ENCODE measurements at places on chromosomes 3 and 15.

DNA sequence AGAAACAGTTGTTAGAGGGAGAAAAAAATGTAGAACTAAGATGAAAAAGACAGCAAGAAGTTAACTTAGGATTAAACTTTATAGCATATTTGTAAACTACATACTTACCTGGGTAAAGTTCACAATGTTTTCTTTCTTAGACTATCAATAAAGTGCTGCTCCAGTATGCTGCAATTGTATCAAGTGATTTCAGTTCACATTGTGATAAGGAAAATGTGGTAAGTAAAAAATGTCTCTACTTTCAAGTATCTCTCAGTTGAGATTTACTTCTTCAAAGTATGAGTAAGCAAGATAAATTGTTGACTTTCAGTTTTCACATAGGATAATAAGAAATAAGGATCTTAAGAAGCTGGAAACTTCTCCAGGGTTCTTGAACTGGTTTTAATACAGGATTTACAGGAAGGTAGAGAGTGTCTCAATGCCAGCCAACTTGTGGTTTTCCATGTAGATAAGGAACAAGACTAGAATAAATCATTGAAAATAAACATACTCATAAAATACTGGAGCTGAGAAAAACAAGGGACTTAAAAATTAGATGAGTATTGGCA lies 528.8 kb downstream of the UNC13C start:
- DNase-seq = no peak

- DNase-seq = no peak
Measured at GRCh38 chr3:78822726-78823125, 945.1 kb downstream of the ROBO1 start.

DNA sequence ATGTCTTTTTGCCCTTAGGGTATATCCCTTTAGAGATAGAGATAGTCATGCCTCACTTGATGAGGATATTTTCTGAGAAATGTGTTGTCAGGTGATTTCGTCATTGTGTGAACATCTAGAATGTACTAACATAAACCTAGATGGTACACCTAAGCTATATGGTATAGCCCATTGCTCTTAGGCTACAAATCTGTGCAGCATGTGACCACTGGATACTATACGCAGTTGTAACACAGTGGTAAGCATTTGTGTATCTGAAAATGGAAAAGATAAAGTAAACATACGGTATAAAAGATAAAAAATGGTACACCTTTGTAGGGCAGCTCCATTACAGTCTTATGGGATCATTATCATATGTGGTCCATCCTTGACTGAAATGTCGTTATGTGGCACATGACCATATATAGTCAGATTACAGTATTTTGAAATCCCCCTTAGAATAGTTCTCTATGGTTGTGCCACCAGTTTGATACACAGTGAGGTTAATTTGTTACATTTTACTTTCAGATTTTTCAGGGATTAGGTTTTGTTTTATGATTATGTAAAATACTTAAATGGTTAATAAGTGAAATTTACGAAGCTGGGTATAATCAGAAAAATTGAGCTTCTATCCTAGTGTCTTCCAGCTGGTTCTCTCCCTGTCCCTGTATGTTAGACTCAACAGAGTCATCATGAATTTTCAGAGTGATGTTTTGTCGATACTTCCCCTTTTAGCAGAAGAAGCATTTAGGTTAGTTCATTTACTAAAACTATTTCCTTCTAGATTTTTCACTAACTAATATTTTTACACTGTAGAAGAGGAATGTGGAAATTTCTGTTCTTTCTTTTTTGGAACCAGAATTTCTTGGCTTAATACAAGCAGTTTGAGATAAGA lies 12.8 kb downstream of the SETD5 start:
- no peak for DNase-seq

DNA sequence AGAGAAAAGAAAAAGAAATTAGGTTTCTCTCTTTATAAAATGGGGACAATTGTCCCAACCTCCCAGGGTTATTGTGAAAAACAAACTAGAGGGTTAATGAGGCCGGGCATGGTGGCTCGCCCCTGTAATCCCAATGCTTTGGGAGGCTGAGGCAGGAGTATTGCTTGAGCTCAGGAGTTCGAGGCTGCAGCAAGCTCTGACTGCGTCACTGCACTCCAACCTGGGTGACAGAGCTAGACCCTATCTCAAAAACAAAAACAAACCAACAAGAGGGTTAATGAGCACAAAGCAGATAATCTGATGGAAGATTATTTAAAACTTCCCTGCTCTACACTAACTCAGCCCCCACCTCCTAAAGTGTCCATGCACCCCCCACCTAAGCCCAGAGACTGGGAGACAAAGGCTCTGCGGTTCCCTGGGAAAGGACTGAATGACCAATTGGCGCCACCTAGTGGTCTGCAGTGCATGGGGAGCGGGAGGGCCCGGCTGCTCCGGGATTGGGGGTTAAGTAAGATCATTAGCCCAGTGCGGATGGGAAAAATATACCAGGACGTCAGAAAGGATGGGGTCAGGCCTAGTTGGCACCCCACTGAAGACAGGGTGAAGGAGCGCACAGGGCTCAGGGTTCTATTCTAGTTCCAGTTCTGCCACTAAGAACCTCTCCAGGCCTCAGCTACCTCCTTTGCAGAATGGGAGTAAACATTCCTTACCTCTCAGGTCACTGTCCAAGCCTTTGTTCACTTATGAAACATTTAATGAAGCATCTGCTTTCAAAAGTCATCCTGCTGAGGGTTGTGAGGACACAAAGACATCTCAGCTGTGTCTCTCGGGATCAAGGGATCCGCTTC lies 15.6 kb downstream of the PIF1 start:
- DNase-seq = no peak

- no peak for DNase-seq
Measured at GRCh38 chr3:56799251-56799882, 2.4 kb downstream of the ARHGEF3 start.

DNA sequence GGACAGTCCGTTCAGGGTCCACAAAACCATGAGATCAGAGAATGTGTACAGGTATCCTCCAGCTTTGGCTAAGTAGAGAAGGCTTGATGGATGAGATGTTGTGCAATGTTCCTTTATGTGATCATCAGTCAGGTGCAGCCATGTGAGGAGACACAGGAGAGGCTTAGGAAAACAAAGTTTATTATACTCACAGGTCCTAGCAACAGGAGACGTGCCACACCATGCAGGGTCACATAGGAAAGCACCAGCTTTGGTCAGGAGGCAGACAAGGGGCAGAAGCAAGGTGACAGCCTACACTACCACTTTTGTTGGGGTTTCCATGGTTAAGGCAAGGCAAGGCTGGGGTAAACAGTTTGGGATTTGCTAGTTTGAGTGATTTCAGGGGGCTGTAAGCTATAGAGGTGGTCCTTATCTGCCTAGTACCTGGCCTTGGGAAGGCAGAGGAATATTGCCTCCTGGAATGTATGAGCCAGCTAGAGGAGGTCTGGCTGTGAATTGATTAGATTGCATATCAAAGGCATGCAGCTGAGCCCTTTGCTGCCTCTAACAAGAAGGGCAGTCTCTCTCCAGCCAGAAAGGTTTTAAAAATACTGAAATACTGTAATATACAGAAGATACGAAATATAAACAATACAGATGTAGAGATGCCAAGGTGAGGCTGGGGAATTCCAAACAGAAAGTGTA lies 248.6 kb downstream of the RYR3 start:
- no peak for DNase-seq

GRCh38 chr3:14285548-14285925 lies 106.9 kb downstream of the LSM3 start:
- DNase-seq = no peak

- no peak for DNase-seq
Measured at GRCh38 chr3:71916747-71917369, 131.9 kb upstream of the PROK2 start.

Data from iPS DF 19.7 (cell line).